Iris pigment epithelial cell (primary cell): ENCODE measurements at places on chromosomes 3 and 15.

DNA sequence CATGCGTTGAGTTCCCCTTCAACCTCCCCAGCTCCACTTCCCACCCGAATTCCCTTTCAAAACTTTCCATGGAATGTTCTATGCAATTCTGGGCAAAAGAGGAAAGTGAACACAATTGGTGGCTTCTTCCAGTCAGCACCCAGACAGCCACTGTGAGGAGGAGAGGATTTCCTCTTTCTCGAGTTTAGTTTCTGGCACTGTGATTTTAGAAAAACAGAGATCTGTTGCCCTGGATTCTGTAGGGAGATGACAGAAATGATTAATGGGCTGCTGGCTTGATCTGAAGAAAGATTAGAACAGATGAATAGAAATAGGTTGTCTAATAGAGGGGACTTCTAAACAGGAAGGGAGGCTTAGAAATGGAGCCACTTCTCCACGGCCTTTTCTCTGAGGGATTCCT is 172.0 kb downstream of the MCTP2 start:
- DNase-seq, result no peak

GRCh38 chr3:188001093-188001492 is 152.9 kb upstream of the LPP start:
- DNase-seq, result no peak

GRCh38 chr3:46318207-46318927 is 35.5 kb upstream of the CCR2 start:
- DNase-seq, result no peak

DNA sequence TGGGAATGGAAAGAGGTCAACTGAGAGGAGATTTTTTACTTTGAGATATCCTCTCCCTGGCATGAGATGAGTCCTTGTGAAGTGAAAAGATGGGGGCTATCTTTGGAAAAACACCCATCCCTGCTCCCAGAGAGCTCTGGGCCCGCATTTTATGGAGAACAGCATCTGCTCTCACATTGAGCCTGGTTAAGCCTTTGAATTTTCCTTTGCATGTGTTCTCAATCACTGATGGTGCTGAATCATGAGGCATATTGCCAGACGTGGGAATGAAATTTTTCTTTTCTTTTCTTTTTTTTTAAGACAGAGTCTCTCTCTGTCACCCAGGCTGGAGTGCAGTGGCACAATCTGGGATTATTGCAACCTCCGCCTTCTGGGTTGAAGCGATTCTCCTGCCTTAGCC is 24.4 kb downstream of the TMEM45A start:
- peak; percentile 63 for DNase-seq

- peak; percentile 54 for DNase-seq
Observed at GRCh38 chr3:78143000-78143399, 1103.1 kb downstream of the ROBO2 start.

- peak; percentile 28 for DNase-seq
Observed at GRCh38 chr3:145953316-145953715, 207.7 kb downstream of the PLOD2 start.

DNA sequence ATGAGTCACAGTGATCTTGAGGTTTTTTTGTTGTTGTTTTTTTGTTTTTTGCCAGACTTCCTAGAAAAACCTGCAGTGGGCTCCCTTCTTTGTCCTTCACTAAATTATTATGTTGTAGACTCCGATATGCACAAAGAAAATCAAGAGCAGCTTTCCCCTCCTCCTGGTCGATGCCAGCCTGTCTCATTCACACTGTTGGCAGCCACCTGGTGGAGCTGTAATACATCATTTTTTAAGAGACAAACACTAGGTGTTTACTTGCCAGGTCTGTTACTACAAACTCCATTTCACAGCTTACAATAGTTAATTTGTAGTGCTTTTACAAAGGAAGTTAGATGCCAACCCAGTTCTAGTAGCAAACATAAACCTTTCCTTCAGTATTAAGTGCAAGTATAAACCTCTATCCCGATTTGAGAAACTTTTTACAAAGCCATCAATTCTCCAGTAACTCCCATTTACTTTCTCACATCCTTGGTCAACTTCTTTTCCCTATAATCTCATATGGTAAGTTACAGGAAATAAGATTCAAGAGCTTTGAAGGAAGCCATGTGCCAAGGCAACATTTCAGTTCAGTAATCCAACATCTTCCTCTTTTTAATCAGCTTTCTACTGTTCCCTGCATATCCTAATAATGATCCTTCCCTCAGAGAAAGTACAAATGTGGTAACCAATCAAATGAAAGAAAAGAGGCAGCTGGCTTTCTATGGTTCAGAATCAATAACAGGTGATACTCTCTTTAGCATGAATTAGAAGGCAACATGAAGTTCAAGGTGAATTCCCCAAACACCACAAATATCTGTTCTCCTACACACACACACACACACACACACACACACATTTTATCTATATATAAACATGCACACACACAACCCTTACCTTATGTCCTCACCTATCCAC is 14.0 kb downstream of the AAGAB start:
- DNase-seq, result no peak

- DNase-seq, result no peak
Observed at GRCh38 chr3:53402326-53402725, 55.0 kb upstream of the DCP1A start.

- DNase-seq, result no peak
Observed at GRCh38 chr3:24027946-24028345, 82.9 kb downstream of the NR1D2 start.

- DNase-seq, result no peak
Observed at GRCh38 chr3:153023896-153024295, 138.1 kb upstream of the RAP2B start.

DNA sequence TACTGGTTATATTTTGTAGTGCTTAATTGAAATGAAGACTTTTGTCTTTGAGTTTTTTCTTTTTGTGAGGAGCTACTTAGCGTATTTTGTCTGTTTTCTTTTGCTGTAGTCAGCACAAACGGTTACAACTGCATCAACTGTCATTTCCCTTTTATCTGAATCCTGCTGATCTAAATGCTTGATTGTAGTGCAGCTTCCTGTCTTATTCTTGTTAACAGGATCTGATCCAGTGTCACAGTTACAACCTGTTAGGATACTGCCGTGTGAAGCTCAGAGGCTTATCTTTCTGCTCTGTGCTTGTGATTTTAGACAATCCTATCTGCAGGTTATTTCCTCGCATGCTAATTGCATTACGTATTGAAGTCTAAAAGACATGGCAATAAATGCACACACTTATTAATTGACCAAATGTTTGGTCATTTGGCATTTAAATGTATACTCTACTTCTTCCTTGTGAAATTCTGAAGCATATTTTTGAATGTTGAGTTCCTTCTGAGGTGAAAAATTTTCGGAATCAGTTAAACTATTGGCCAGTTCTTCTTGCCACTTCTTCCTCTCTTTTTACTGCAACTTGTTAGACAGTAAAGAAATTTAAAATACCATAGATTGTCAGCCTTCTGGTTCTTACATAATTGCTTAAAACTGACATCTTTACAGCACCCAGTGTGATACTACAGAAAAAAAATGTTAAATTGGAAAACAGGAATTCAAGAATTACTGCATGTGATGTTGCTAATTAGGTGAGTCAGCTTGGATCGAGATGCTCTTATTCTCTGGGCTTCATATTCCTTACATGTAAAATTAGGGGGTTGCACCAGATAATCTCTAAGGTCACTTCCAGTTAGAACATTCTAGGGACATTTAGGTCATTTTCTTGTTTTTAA is 168.2 kb downstream of the MBNL1 start:
- DNase-seq, result no peak

DNA sequence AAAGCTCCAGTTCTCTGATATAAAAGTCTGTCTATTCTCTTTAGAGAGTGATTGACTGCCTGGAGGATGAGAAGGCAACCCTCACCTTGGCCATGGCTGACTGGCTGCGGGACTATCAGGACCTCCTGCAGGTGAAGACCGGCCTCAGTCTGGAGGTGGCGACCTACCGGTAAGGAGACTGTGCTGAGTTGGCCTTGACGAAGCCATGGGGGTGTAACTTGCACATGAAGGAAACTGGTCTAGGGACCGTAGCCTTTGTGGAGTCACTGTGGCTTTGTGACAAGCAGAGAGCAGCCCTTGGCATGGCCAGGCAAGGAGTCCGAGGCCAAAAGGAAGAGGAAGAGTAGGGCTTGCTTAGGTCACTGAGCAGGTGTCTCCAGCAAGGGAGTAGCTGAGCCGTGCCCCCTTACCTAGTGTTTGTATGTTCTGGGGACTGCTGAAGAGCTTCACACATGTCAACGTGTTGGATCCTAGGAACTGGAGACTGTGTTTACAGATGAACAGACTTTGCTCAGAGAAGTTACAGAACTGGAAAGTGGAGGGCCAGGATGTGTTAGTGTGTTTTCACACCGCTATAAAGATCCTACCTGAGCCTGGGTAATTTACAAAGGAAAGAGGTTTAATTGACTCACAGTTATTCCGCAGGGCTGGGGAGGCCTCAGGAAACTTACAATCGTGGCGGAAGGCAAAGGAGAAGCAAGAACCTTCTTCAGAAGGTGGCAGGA is 8.8 kb downstream of the SYNM start:
- no peak for DNase-seq

GRCh38 chr3:36919439-36920160 is 25.3 kb downstream of the TRANK1 start:
- no peak for DNase-seq

GRCh38 chr3:49673121-49673714 is 933 bp upstream of the APEH start:
- DNase-seq, result peak; percentile 11

GRCh38 chr3:130425484-130425883 is 80.0 kb downstream of the COL6A5 start:
- peak; percentile 15 for DNase-seq

DNA sequence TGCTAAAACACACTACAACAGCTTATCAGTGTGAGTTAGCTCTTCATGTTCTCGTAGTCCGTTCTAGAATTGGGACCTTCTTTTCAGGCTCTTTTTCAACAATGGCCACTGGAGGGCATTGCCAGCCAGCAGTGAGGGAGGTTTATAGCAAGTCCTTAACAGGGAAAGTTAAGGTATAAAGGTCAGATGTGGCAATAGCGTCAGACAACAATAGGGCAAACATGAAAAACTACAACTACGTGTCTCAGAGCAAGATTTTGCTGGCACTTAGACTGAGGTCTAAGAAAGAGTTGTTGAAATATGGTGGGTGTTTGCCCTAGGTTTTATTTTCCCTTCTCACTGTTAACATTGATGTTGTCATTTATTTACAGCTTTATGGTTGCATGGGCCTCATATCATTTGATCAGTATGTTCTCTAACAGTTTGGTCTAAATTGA is 161.4 kb downstream of the GMNC start:
- DNase-seq, result peak; percentile 41

- no peak for DNase-seq
Observed at GRCh38 chr15:41651373-41651772, 8.8 kb upstream of the MGA start.

GRCh38 chr3:149623824-149624223 is 34.0 kb downstream of the WWTR1 start:
- no peak for DNase-seq

DNA sequence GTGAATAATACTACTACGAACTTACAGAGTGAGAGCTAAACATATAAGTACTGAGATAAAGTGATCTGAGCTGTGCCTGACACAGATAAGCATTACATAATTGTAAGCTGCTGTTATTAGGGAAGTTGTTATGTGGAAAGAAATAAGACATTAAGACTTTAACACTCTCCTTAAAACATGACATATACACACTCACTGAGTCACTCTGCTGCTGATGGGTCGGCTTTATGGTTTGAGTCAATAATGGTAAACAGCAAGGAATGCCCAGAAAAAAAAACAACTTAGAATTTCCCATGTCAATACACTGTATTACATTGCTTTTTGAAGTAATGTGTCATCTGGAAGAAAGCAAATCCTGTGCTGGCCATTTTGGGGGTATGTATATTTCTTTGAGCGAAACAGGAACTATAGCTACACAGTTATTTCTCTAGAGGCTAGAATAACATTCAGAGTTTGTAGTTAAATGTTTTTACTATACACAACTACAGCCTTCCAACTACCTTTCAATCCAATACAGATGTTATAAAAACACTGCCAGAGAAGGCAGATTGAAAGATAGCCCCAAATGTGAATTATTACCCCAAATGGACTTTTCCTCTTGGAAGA is 22.8 kb upstream of the SPRED1 start:
- peak; percentile 73 for DNase-seq

GRCh38 chr3:29331456-29332194 is 50.8 kb downstream of the RBMS3 start:
- peak; percentile 26 for DNase-seq

DNA sequence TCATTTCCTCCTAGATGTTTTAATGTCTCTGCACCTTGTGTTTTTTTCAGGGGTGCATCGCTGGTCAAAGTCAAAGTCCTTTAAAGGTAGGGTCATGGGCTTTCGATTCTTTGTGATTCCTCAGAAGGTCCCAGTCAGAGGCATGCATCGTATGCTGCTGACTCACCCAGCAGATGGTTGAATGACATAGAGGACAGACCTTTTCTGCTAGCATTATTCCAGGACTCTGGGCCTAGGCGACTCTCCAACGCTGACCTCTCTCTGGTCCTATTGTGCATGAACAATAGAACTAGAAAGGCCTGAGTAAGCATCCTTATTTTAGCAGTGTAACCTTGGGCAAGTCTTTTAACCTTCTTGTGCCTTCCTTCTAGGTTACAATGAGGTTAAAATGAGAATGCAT is 75.9 kb downstream of the DGKG start:
- peak; percentile 45 for DNase-seq

GRCh38 chr3:101954936-101955335 is 105.6 kb downstream of the NFKBIZ start:
- peak; percentile 55 for DNase-seq

DNA sequence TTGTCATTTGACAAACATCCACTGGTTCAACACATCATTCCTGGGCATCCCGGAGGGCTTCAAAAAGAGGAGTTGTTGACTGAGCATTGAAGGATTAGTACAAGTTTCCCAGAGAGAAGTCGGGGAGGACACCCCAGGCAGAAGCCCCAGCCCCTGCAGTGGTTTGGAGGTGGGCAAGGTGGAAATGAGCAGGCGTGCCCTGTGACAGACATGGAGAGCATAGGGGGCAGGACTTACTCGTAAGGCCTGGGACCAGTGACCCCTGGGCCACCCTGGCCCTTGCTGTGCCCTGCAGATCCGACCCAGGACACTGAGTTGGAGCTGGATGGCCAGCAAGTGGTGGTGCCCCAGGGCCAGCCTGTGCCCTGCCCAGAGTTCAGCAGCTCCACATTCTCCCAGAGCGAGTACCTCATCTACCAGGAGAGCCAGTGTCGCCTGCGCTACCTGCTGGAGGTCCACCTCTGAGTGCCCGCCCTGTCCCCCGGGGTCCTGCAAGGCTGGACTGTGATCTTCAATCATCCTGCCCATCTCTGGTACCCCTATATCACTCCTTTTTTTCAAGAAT is 5.9 kb downstream of the PARP3 start:
- DNase-seq, result no peak

DNA sequence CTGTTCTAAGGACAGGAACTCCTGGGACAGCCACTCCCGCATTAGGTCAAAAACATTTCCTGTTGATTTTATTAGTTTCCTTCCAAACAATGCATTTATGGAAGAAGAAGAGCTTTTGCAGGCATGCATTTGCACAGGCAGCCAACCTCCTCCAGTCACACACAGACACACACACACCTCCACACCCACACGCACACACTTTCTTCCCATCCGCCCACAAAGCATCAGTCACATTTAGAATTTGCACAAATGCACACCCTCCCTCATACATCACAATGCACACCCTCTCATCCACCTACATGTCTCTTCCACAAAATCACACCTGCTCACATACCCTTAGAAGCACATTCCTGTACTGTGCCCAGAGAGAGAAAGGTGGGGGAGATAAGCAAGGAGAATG is 4.1 kb upstream of the TYRO3 start:
- no peak for DNase-seq

- DNase-seq, result no peak
Observed at GRCh38 chr3:133376810-133377209, 23.0 kb upstream of the BFSP2 start.
